CD4-positive, alpha-beta T cell treated with Interleukin-15 for 4 hours (primary cell): ENCODE measurements at places on chromosomes 7 and 10.

- DNase-seq, result no peak
Observed at GRCh38 chr10:28627102-28627501, 50.2 kb upstream of the BAMBI start.

- DNase-seq, result peak; percentile 72
Observed at GRCh38 chr7:105675934-105676371, 94.7 kb upstream of the EFCAB10 start.

DNA sequence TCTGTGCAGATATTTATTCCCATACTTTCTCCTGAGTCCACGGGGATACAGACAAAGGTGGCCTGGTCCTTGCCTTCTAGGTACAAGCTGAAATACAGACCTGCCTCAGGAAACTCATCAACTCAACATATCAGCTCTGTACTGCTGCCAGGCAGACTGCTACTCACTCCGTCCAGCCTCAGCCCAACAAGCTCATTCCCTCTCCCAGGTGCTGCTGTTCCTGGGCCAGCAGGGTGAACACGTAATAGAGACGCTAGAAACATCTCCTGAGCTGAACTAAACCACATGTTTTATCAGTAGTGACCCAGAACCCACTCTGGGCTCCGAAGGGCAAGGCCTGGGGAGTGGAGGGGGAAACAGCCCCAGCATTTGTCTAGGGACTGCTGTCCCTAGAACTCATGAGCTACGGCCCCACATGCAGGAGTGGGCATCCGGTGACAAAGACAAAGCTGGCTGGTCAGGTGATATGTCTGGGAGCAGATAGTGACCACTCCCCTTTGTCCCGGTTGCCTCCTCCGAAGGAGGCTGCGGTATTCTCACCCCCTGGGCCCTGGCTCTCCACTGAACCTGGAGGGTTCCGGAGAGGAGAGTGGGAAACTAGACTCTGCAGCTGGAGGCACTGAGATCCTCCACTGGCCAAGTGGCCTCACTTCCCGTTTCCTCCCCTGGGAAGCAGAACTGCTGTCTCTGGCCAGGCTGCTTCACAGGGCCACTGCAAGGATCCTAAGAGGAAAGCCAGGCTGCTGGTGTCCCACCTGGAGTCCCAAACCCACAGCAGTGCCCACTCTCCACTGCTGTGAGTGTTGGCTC lies 116.1 kb downstream of the FAM53B start:
- DNase-seq, result no peak

DNA sequence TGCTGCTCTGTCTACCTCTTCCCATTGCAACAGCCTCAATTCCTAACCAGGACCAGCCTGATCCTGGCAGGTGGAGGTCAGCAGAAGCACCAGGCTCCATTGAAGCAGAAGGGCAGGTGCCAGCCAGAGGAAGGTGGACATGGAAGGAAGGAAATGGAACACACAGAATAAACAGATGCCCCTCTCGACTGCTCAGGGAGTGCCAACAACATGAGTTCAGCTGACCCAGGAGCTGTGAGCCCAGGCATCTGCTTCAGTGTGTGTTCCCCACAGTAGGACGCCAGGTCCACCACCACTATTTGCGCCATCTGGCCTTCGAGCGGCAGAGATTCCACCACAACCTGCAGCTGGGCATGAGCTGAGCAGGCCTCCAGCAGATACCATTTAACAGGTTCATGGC lies 56.7 kb downstream of the GPAM start:
- no peak for DNase-seq

DNA sequence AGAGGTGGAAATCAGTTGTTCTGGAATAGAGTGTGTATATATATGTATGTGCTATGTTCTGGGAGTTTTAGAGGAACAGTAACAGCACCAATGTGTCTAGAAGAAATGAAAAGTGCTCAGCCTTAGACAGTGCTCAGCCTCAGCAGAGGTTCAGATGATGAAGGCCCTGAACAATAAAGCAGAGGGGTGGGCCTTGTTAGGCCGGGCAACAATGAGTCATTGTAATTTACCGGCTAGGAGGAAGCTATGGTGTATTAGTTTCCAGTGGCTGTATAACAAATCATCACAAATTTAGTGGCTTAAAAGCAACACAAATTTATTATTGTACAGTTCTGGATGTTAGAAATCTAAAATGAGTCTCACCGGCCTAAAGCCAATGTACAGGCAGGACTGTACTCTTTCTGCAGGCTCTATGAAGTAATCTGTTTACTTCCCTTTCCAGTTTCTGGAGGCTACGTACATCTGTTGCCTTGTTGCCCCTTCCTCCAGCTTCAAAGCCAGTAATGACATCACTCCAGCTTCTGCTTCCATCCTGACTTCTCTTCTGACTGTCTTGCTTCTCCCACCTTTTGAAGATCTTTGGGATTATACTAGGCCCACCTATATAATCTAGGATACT lies 84.6 kb downstream of the CH25H start:
- no peak for DNase-seq

DNA sequence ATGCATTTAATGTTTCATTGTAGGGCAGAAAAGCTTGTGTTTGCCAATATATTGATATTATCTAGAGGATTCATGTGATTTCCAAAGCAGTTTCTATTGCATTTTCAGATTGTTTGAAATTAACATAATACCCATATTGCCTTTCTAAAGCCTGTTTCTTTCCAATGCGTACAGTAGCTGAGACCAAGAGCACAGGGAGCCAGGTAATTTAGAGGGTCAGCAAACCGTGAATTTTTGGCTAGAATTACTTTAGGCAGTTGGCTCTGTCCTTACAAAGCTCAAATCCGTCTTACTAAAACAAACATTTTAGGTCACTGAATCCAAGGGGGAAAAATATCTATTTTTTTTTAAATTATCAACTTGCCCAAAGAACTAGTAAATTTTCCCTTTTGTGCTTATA lies 604.9 kb upstream of the ADARB2 start:
- DNase-seq, result no peak

- DNase-seq, result no peak
Observed at GRCh38 chr10:44206127-44206818, 178.6 kb downstream of the CXCL12 start.

DNA sequence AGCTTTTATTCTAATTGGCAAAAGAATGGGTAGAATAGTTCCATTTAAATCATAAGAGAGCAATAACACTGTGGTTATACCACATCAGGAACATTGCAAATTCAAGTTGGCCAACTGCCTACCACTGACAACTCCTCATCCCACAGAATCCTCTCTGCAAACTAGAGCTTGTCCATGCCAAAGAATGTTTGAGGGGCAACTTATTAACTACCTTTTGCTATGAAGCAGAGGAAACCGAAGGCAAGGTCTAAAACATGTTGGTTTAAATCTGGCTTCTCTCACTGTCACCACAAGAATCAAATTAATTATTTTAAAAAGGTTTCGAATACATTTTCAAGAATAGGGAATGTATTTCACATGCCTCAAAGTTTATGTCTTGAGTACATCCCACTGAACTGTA lies 36.0 kb downstream of the RHOBTB1 start:
- DNase-seq, result no peak

GRCh38 chr10:5895804-5896203 lies 5.8 kb downstream of the FBH1 start:
- no peak for DNase-seq

GRCh38 chr7:163298-163695 lies 29.1 kb upstream of the FAM20C start:
- no peak for DNase-seq
